ENCODE measurements at places on chromosomes 11 and 22. TPM values are rescaled to one million over a fixed set of nuclear protein-coding genes. Genes with fewer than 3 reads are reported as not detected.

The TMA7B gene
- not detected for total RNA-seq

The SOX10 gene
- total RNA-seq = not detected

The CCDC116 gene
- 0.09 TPM for total RNA-seq

The TXNRD2 gene
- total RNA-seq = 156 TPM

The MGAT3 gene
- 0.47 TPM for total RNA-seq

The DLG2 gene
- total RNA-seq = 0.54 TPM

The SLC35F2 gene
- 92.0 TPM for total RNA-seq

The MYBPC3 gene
- total RNA-seq = not detected

The PICK1 gene
- total RNA-seq = 8.5 TPM

The CD3G gene
- total RNA-seq = not detected

The NAALAD2 gene
- total RNA-seq = under 0.01 TPM

The ARSA gene
- 10.2 TPM for total RNA-seq

The TLCD5 gene
- total RNA-seq = 4.9 TPM

The SCN4B gene
- 0.09 TPM for total RNA-seq

The ART1 gene
- total RNA-seq = not detected

The TMPRSS5 gene
- total RNA-seq = 0.18 TPM

The OR8G1 gene
- total RNA-seq = not detected

The CNGA4 gene
- not detected for total RNA-seq

The KCNE3 gene
- 0.28 TPM for total RNA-seq

The ZW10 gene
- total RNA-seq = 19.8 TPM

The NRGN gene
- 1.3 TPM for total RNA-seq

The CARNS1 gene
- total RNA-seq = 0.09 TPM

The C1QTNF5 gene
- 65.6 TPM for total RNA-seq

The DEFB131B gene
- not detected for total RNA-seq

The PANX3 gene
- total RNA-seq = not detected

The SCT gene
- total RNA-seq = not detected

The CSF2RB gene
- 3.5 TPM for total RNA-seq

The MAPK11 gene
- 22.9 TPM for total RNA-seq

The MRGPRX3 gene
- 0.09 TPM for total RNA-seq

The KRTAP5-11 gene
- total RNA-seq = not detected

The AIFM3 gene
- total RNA-seq = 0.47 TPM

The RNASEH2C gene
- total RNA-seq = 48.0 TPM

The CASP4 gene
- 142 TPM for total RNA-seq

The SLC25A18 gene
- not detected for total RNA-seq

The CFAP300 gene
- total RNA-seq = 0.47 TPM

The CEND1 gene
- total RNA-seq = under 0.01 TPM

The NLRP6 gene
- total RNA-seq = not detected

The OR5A1 gene
- not detected for total RNA-seq

The ANO5 gene
- 1.2 TPM for total RNA-seq

The RAD9A gene
- 5.5 TPM for total RNA-seq

The LSP1 gene
- total RNA-seq = 1.5 TPM

The ZNRD2 gene
- 46.6 TPM for total RNA-seq

The FAM89B gene
- 22.1 TPM for total RNA-seq

The CENATAC gene
- 20.2 TPM for total RNA-seq

The SART1 gene
- 64.8 TPM for total RNA-seq

All from endothelial cell of coronary artery (primary cell).